MM.1S (cell line): ENCODE measurements at places on chromosomes 11 and 22.

DNA sequence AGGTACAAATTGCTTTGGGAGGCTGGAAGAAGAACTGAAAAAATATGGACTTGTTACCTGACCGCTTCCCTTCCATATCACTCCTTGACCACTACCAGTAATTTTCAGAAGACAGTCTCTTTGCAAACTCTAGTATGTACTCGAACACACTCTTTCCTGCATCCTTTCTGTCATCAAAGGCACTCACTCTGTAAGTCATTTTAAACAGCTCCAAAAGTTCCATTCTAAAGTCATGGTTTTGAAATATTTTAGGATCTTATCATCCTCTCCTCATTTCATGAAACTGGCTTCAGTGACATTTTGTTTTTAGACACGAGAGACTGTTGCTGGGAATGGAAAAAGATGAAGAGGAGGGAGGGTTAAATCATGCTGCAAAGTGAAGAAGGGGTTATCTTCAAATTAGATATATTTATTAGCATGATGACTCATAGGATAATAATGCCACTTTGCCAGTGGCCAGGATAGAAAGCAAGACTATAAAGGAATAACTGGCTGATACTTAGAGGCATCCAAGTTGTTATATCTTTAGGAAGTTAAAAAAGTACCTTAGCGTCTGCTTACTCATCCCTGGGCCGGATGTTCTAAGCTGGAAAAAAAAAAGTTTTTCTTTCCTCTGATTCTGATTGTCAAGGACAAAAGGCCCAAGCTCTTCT, 549.3 kb downstream of the METTL15 start:
- DNase-seq = no peak

GRCh38 chr11:34564406-34564805, 50.8 kb upstream of the ELF5 start:
- no peak for DNase-seq

GRCh38 chr11:43567396-43567975, 113.1 kb upstream of the HSD17B12 start:
- DNase-seq = peak; percentile 58

DNA sequence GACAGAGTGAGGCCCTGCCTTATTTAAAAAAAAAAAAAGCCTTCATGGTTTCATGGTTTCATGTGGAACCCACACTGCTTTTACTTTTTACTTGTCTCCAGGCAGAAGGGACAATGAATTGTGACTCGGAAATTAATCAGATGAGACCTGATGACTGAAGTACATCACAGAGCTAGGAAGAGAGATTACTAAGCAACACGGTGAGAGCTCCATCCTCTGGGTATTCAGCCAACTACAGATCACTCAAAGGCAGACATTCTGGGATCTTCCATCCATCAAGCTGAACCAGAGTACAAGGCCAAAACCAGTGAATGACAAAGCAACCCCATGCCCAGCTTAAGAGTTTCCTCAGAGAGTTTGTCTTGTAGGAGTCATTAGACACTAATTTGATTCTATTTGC, 433.2 kb downstream of the SOX6 start:
- no peak for DNase-seq

GRCh38 chr11:3008746-3009336, 16.7 kb upstream of the NAP1L4 start:
- DNase-seq = no peak
